Stimulated activated CD4-positive, alpha-beta T cell treated with anti-CD3 and anti-CD28 coated beads, Interleukin-4, amount 100 ng/mL, for 1 hour (primary cell): ENCODE measurements at places on chromosomes 2 and 18.

DNA sequence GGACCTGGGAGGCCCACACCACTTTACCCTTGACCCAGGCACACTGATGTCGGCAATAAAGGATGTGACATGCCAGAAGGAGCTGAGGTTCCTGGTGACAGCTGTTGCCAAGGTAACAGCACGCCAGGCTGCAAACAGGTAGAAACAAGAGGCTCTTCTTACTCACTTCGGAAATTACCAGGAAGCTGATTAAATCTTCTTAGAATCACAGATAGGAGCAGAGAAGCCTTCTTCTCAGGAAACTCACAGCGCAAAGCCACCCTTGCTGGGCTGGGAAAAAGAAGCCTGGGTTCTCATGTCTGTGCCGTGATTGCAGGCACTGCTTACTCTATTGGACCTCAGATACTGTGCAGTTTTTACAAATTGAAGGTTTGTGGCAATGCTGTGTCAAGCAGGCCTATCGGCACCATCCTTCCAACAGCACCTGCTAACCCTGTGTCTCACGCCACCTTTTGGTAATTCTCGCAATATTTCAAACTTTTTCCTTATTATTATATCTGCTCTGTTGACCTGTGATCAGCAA, 61.0 kb upstream of the TAF1B start:
- peak; percentile 73 for DNase-seq

DNA sequence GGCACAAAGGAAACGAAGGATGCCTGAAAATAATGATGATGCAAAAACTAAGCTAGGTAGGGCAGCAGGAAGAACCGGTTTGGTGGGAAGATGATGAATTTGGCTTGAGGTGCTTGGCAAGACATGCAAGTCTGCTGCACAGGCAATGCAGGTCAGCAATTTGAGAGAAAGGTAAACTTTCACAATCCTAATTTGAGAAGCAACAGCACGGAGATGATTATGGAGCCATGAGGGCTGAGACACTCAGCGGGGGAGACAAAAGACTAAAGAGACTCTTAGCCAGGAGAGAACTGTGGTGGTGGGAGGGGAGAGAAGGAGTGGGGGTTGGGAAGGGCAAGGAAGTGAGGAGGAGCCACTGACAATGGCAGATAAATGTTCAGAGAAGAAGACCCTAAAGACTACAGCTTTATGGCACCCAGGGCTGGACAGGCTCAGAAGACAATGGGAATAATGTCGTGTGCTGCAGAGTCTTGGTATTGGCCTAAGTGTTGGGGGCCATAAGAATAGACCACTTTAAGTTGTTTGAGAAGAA, 19.4 kb upstream of the RNF149 start:
- no peak for DNase-seq

- DNase-seq: no peak
Measured at GRCh38 chr2:58571181-58571852, 330.2 kb upstream of the FANCL start.

- no peak for DNase-seq
Measured at GRCh38 chr2:127637725-127638252, 8.2 kb upstream of the GPR17 start.

DNA sequence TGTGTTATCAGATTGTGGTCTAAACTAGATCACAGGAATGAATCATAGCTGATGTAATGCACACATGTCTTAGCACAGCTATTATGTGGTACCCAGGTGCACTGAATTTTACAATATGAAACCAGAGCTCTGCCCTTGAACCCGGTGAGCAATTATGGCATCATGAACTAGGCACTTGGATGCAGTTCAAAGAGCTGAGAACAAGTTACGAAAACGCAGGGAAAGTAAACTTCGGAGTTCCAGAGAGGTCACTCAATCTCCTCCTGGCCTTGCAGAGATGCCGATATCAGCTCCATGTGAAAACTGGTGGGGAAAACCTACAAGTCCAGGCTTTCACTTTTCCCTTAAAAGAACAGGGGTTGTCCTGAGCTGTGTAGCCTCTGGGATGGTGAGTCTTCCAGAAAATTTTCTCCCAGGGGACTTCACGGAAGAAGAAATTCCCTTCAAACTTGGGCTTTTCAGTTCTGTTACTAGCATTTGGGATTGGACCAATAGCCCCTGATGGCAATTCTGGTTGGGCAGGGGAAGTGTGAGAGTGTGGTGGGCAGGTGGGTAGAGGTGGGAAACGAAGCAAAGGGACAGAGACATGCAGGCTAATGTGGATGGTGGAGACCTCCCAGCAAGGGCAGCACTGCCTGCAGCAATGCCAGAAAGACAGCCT, 71.1 kb upstream of the SH3BP4 start:
- no peak for DNase-seq

DNA sequence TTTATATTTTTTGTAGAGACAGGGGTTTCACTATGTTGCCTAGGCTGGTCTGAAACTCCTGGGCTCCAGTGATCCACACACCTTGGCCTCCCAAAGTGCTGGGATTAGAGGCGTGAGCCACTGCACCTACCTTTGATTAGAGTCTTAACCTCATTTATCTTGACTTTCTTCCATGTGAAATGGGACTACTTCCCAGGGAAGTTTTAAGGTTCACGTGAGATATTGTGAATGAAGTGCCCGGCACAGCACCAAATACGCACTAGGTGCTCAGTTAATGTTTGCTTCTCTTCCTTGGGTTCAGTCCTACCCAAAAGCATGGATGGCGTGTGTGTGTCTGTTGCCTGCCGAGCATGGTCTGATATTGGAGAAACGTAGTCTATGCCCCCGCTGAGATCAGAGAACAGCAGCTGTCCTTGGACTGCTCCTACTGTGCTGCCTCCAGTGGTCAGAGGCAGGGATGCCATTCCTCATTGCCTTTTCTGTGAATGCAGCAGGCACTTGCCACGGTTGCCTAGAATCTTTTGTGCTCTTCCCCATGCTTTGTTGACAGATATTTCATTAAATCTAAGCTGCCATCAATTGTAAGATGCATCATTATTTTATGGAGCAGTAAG, 12.3 kb upstream of the TFCP2L1 start:
- DNase-seq: no peak

- DNase-seq: no peak
Measured at GRCh38 chr18:6537475-6537874, 122.8 kb upstream of the L3MBTL4 start.
